ENCODE measurements at places on chromosomes 2 and 18.

GRCh38 chr2:165902934-165903333 lies 50.6 kb downstream of the TTC21B start:
- peak; percentile 16 for DNase-seq

DNA sequence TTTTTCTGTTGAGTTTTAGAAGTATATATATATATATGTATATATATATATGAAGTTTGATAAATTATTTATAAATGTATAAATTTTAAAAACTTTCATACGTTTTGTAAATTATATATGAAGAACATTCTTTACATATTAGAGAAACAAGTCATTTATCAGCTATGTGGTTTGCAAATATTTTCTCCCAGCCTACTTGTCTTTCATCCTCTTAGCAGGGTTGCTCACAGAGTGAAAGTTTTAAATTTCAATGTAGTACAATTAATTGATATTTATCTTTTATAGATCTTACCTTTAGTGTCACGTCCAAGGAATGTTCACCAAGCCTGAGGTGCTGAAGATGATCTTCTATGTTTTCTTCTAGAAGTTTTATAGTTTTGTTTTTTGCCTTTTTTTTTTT lies 78.3 kb upstream of the HS6ST1 start:
- no peak for DNase-seq

DNA sequence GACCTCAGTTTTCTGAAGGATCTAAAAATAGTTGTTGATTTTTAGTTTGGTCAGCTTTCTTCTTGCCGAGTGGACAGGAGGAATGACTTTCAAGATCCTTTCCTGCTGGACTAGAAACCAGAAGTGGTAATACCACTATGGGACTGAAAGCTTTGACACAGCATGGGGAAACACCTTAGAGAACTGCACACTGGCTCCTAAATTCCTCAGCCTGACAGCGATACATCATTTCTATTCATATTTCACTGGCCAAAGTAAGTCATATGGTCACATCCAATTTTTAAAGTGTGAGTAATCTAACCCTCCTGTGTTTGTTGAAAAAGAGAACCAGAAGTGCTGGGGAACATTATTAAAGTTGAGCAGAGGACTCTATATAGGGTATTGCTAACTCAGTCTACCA lies 244.7 kb upstream of the MMADHC start:
- DNase-seq: no peak

DNA sequence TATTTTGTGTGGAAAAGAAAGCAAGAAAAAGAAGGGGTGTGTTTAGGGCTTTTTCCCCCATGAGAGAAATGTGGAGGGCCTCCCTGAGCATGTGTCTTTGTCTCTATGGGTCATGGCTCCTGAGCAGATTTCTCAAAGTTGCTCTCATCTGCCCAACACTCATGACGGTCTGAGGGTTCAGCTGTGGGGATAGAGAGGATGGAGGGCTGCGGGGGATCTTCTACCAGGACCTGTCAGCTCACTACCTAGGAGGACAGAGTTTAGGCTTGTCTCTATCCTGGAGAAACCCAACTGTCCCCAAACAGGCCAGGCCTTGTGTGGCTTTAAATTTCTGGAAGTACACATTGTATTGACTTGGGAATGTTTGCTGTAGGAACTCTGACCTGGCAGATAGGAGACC lies 342.2 kb downstream of the MYCN start:
- DNase-seq: no peak

- DNase-seq: no peak
Observed at GRCh38 chr2:29390136-29390535, 274.9 kb downstream of the CLIP4 start.

DNA sequence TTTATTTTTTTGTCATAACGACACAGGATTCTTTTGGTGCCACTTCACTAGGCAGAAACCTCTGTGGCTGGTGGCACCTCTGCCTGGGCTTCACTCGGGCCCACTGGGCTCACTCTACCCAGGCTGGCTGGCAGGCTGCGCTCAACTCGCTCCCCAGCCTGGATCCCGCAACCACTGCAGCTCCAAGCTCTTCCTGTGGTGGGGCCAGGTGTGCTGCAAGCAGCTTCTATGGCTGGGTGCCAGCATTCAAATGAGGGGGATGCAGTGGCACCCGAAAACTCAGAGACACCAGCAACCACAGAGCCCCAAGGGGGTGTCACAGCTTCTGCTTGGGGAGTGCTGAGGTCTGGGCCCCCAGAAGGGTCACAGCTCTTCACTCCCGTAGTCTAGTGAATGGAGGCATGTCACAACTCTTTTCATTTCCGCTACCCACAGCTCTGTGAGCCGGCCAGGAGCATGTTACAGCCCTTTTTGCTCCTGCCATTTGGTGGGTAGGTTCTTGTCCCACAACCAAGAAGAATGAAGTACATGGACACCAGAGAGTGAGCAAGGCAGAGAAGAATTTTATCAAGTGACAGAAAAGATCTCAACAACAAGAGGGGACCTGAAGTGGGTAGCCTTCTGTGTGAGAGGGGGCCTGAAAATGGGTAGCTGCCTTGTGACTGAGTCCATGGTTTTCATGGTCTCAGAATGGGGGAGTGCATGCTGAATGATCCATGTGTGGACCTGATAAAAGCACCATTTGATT lies 170.1 kb downstream of the UBR3 start:
- DNase-seq: no peak

DNA sequence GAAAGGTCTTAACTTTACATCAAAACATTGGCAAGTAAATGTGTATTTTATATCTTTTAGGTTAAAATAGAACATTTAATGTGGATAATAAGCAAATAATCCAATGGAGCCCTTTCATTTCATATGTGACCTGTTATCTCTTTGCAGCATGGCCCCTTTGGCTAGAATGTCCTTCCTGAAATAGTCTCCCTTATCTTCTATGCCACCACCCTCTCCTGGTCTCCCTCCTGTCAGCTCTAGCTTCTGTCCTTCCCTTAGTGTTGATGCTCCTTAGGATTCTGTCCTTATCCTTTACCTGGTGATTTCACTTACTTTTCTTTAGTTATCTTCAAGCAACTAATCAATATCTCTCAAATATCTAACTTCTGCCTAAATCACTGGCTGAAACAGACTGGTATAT lies 87.1 kb upstream of the TFCP2L1 start:
- no peak for DNase-seq

DNA sequence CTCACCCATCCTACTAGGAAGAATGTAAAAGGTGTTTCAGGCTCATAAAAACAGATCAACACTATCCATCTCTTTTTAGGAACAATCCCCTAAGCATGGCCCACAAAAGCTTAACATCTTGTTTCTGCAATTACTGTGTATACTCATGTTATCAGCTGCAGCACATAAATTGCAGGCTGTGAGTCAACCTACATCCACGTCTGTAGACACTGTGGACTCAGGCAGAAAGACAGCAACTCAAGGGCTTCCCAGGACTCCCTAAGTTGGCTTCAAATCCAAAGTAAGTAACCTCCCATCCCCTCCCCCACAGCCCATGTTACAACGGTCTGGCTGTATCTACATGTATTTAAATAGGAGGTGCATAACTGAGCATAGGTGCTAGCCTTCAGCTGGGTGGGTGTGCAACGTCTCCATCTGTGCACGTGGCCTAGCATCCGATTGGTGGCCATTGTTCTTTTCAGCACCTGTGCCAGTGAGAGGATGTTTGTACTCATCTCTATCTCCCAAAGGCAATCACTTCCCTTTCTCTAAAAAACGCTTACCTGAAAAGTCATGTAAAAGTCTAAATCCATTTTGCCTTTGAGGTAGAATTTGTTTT lies 30.1 kb downstream of the UXS1 start:
- DNase-seq: no peak

GRCh38 chr2:232863996-232864395 lies 6.1 kb upstream of the SNORC start:
- no peak for DNase-seq

DNA sequence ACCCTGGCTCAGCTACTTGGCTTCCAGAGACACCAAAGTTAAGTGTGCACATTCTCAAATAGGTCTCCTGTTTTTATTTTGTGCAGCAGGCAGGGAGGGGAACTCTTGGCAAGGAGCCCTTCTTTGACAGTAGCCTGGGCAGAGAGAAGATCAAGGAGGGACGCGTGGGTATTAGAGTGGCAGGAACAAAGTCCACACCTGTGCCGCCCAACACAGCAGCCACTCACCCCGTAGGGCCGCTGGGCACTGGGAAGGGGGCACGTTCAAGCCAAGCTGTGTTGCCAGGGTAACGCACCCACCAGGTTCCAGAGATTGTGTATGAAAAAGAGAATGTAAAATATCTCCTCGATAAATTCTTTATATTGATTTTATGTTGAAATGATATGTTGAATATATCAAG lies 229.3 kb upstream of the AGAP1 start:
- DNase-seq: no peak

GRCh38 chr18:6031442-6031841 lies 136.1 kb upstream of the TMEM200C start:
- DNase-seq: no peak

DNA sequence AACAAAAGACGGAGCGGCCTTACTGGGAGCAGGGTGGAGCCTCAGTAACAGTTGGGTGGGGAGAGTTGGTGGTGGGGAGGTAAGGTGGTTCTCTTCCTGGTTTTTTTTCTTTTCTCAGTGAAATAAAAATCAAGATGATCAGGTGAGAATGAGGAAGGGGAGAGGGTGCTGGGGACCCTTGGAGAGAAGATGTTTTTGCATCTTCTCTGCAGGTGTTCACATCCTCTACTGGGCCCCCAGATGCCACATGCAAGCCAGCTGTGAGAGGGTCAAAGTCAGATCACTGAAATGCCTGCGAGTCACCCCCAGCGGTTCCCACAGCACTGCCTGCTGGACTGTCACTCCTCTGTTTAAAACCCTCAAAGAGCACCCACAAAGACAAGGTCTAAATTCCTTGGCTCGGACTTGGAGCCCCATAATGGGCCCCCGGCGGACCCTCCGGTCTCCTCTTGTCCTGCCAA lies 69.8 kb upstream of the FHL2 start:
- DNase-seq: no peak

- DNase-seq: no peak
Observed at GRCh38 chr2:60406192-60406591, 147.3 kb downstream of the BCL11A start.

DNA sequence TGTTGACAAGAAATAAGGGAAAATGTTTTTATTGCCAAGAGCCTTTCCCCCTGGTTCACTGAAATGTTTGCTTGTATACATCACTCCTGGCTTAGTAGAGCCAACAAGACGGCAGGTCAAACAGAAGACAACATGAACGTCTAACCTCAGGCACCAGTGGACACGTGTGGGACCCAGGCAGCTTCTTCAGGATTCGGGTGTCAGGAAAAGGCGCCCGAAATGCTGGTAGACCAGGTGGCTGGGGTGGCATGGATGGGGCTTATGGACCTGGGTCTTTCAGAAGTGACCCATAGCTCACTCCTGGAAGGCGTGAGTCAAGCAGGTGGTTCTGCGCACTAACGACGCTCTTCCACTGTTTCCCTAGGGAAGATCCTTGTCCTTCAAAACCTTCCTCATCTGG lies 23.3 kb upstream of the NFATC1 start:
- no peak for DNase-seq

GRCh38 chr2:83595121-83595690 lies 863.9 kb downstream of the SUCLG1 start:
- DNase-seq: no peak

DNA sequence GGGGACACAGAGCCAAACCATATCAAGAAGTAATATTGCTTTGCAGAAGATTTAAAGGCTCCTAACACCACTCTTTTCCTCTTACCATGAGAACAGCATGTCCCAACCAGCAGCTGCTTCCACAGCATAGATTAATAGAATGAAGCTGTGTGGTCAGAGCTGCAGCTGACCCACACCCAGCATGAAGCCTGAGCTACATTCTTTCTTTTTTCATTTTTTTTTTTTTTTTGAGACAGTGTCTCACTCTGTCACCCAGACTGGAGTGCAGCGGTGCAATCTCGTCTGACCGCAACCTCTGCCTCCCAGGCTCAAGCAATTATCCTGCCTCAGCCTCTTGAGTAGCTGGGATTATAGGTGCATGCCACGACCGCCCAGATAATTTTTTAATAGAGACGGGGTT lies 289.8 kb downstream of the RAD51AP2 start:
- DNase-seq: no peak

GRCh38 chr2:119546447-119546767 lies 2.2 kb downstream of the CFAP221 start:
- no peak for DNase-seq

GRCh38 chr2:120539937-120540718 lies 194.2 kb downstream of the INHBB start:
- no peak for DNase-seq

- no peak for DNase-seq
Observed at GRCh38 chr2:126244937-126245336, 411.0 kb upstream of the GYPC start.

GRCh38 chr2:9952286-9952737 lies 819 bp downstream of the GRHL1 start:
- no peak for DNase-seq

DNA sequence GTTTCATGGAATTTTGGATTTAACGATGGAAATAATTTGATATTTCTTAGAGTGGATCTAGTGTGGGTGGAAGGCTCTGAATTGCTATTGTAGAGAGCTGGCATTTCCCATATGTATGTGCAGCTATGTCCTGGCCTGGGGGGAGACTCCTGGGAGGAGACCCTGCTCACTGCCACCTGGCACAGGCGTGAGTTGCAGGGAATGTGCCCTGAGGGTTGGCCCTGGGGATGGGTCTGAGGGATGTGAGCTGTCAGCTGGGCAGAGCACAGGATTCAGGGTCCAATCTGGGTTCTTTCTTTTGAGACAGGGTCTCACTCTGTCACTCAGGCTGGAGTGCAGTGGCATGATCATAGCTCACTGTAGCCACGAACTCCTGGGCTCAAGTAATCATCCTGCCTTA lies 120.2 kb downstream of the CLIP4 start:
- no peak for DNase-seq

- no peak for DNase-seq
Observed at GRCh38 chr2:179619947-179620467, 241.4 kb downstream of the ZNF385B start.

- DNase-seq: no peak
Observed at GRCh38 chr2:26245810-26246209, 1.1 kb downstream of the HADHB start.

DNA sequence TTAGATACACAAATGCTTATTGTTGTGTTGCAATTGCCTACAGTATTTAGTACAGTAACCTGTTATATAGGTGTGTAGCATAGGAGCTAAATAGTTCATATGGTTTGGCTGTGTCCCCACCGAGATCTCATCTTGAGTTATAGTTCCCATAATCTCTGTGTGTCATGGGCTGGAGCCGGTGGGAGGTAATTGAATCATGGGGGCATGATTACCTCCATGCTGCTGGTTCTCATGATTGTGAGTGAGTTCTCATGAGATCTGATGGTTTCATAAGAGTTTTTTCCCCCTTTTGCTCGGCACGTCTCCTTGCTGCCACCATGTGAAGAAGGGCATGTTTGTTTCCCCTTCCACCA lies 190.5 kb upstream of the SESTD1 start:
- DNase-seq: no peak

GRCh38 chr18:79405781-79406575 lies 10.2 kb downstream of the NFATC1 start:
- DNase-seq: peak; percentile 86

DNA sequence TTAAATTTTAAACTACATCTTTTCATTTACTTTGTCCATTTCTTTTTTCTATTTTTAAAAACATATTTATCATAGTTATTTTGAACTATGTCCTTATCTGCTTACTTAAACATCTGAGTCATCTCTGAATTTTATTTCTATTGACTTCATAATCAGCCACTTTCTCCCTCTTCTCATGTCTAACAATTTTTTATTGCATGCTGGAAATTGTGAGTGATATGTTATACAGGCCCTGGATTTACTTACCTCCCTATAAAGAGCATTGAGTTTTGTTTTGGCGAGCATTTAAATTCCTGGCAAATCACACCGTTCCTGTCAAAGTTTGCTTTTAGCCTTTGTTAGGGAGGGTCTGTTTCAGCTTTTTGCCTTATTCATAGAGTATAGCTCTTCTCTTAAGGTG lies 39.3 kb downstream of the KCNIP3 start:
- DNase-seq: no peak

- no peak for DNase-seq
Observed at GRCh38 chr2:219661197-219661954, 33.9 kb downstream of the SLC4A3 start.
